K562 (cell line): ENCODE measurements at places on chromosomes 11 and 22.

GRCh38 chr11:111414267-111414931 lies 35.3 kb upstream of the POU2AF1 start:
- no peak overlapping the region for H3K27ac ChIP-seq
- no peaks in the 10 kb centered on the region for H3K36me3 ChIP-seq
- no peak for DNase-seq
- H3K4me1 ChIP-seq = no peaks in the 10 kb centered on the region
- no peak overlapping the region for H3K4me3 ChIP-seq
- H3K27me3 ChIP-seq = no peaks in the 10 kb centered on the region; the same call in 2 of the 3 replicates

DNA sequence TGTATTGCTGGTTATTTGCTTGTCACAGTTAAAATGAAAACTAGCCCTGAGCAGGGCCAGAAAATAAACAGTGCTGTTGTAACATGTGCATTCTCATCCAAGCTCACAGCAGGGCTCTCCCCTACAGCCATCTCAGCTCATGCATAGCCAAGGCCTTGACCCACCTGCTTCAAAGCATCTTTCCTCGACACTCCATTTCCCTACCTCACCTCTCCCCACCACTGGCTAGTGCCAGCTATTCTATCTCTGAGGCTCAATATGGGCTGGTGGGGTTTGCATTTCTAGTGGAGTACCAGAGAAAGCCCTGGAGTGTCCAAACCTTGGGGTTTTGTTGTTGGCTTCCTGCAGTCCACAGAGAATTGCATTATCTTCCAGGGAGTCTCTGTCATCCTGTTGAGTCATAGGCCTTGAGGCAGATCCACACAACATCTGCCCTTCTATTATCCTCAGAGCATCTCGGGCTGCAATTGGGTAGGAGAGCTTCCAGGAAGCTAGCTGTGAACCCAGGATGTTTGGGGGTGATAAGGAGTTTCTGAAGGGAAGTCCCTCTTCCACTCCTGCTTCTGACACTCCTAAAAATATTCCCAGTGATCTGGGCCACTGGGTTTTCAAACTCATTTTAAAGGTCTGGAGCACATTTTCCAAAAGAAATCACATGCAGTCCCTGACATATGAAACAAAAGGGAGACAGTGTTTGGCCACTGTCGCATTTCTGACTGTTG lies 36.1 kb upstream of the AMOTL1 start:
- no peak overlapping the region for H3K4me3 ChIP-seq
- DNase-seq = peak; percentile 33
- H3K27ac ChIP-seq = peak overlapping the region; percentile 36
- H3K4me1 ChIP-seq = peaks cover 46% of the 10 kb centered on the region
- H3K27me3 ChIP-seq = no peaks in the 10 kb centered on the region

- H3K27ac ChIP-seq = no peak overlapping the region
- DNase-seq = no peak
- H3K4me1 ChIP-seq = no peaks in the 10 kb centered on the region
- H3K27me3 ChIP-seq = no peaks in the 10 kb centered on the region
- H3K4me3 ChIP-seq = no peak overlapping the region
- no peaks in the 10 kb centered on the region for H3K36me3 ChIP-seq
These were observed 39.1 kb downstream of the CASP12 start for GRCh38 chr11:104858882-104859775.

GRCh38 chr22:46071451-46072109 lies 78.7 kb upstream of the PPARA start:
- no peak overlapping the region for H3K4me3 ChIP-seq
- H3K4me1 ChIP-seq = no peaks in the 10 kb centered on the region; the same call in 2 of the 3 replicates
- no peaks in the 10 kb centered on the region for H3K27me3 ChIP-seq
- H3K27ac ChIP-seq = no peak overlapping the region
- H3K36me3 ChIP-seq = no peaks in the 10 kb centered on the region
- no peak for DNase-seq

DNA sequence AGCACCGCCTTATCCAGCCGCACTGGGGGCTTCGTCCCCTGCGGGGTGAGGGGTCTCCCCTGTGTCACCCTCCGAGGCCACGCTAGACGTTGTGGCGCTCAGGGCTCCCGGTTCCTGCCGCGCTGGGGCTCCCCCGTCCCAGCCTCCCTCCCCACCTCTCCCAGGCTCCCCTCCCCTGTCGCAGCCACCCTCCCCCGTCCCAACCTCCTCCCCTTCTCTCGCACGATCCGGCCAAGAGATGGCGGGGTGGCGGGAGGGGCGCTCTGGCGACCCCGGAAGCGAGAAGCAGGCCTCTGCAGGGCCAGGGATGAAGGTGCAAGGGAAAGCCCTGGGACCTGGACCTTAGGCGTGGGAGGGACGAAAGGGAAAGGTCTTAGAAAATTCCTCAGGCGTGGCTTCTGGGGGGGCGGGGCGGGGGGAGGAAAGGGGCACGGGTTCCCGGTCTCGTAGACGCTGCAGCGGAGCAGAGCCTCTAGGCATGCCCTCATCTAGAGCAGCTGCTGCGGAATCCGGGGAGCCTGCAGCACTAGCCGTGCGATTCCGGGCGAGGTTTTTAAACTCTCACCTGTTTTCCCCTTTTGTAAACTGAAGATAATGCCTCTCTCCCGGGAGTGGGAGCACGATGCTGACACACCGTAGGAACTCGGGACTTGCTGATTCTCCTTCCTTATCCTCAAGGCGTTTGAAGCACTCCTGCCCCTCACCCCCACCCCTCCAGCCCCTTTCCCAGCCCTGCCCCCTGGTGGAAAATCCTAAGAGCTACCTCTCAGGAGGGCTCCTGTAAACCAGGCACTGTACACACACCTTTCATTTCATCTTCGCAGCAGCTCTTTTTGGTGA lies 14.4 kb downstream of the KCNJ5 start:
- DNase-seq = peak; percentile 58
- no peaks in the 10 kb centered on the region for H3K36me3 ChIP-seq
- no peak overlapping the region for H3K4me3 ChIP-seq
- H3K4me1 ChIP-seq = no peaks in the 10 kb centered on the region

DNA sequence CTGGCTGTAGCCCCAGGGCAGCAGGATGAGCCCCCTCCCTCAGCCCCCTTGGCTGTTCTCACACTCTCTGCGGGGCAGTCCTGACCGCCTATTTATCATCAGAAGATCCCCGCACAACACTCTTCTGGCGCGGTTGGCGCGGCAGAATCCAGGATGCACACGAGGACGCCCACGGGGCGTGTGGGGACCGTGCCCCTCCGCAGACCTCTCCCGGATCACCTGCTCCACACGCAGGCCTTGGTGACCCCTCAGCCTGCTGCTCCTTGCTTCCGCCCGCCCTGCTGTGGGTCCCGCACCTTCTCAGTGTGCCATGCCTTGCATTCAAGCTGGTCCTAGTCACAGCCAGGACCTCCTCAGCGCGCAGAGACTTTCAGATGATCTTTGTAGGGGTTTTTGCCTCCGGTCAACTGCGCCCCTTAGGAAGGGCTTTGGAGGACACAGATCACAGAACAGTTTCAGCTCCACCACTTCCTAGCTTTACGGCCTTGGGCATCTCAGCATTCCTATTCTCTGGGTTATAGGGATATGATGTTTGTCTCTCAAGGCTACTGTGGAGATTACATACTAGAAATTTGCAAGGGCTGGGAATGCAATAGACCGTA lies 841 bp upstream of the TUB start:
- H3K4me3 ChIP-seq = no peak overlapping the region
- H3K27ac ChIP-seq = no peak overlapping the region
- no peaks in the 10 kb centered on the region for H3K4me1 ChIP-seq
- no peak for DNase-seq

- H3K27ac ChIP-seq = no peak overlapping the region
- no peak overlapping the region for H3K4me3 ChIP-seq
- peaks cover 75% of the 10 kb centered on the region for H3K36me3 ChIP-seq
These were observed 11.8 kb downstream of the EMSY start for GRCh38 chr11:76456571-76456970.

GRCh38 chr22:20957683-20958431 lies 9.2 kb upstream of the AIFM3 start:
- DNase-seq = no peak
- no peak overlapping the region for H3K4me3 ChIP-seq
- peaks cover 16% of the 10 kb centered on the region for H3K36me3 ChIP-seq
- peaks cover 5% of the 10 kb centered on the region; the same call in 1 of the 2 replicates for H3K27me3 ChIP-seq
- peaks cover 25% of the 10 kb centered on the region for H3K4me1 ChIP-seq

DNA sequence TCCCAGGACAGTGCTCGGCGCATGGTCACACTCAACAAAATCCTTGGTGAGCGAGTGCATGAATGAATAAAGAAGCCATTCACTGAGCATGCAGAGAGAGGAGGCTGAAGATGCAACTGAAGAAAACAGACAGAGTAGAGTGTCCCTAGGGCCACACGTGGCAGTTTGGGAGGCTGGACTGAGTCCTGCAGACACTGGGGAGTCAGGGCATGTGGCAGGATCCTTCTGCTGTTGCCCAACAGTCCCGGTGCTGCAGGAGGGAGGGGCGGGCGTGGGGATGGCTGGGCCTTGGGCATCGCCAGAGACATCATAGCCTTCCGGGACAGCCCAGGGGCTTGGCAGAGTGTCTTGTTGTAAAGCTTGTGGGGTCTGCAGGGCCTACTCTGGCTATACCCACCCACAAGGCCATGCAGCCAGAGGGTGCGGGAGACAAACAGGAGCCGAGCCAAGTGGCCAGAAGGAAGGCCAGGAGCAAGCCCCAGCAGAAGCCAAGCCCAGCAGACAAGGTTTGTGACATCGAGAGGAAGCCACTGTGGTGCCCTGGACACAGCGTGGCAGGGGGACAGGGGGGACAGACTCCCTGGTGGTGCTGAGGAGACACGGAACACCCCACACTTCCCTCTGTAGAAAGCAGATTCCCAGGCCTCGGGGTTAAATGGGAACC lies 26.7 kb upstream of the FBLN1 start:
- H3K27me3 ChIP-seq = no peaks in the 10 kb centered on the region; the same call in 2 of the 3 replicates
- no peaks in the 10 kb centered on the region for H3K4me1 ChIP-seq
- no peaks in the 10 kb centered on the region for H3K36me3 ChIP-seq
- H3K27ac ChIP-seq = no peak overlapping the region
- no peak for DNase-seq

DNA sequence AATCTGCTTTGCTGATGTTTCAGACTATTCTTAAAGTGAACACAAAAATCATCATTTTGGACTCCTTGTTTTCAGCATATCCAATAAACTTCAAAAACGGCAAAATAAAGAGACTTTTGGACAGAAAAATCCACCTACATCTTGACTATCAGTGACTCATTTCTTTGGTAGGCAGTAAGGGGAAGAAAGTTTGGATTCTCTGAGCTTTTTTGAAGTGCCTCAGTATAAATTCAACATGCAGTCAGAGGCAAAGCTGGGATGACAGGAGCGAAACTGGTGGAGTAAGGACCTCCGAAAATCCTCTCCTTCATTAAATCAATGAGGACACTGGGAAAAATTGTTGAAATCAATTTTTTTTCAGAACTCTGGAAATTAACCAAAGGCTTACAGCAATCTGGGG lies 29.7 kb downstream of the EFCAB6 start:
- H3K4me3 ChIP-seq = no peak overlapping the region
- no peaks in the 10 kb centered on the region for H3K36me3 ChIP-seq
- H3K4me1 ChIP-seq = no peaks in the 10 kb centered on the region
- DNase-seq = no peak

- peaks cover 29% of the 10 kb centered on the region for H3K36me3 ChIP-seq
- no peaks in the 10 kb centered on the region for H3K27me3 ChIP-seq
- H3K27ac ChIP-seq = no peak overlapping the region
- no peak overlapping the region for H3K4me3 ChIP-seq
- no peaks in the 10 kb centered on the region for H3K4me1 ChIP-seq
- DNase-seq = no peak
These were observed 22.7 kb upstream of the RRM1 start for GRCh38 chr11:4071914-4072313.

DNA sequence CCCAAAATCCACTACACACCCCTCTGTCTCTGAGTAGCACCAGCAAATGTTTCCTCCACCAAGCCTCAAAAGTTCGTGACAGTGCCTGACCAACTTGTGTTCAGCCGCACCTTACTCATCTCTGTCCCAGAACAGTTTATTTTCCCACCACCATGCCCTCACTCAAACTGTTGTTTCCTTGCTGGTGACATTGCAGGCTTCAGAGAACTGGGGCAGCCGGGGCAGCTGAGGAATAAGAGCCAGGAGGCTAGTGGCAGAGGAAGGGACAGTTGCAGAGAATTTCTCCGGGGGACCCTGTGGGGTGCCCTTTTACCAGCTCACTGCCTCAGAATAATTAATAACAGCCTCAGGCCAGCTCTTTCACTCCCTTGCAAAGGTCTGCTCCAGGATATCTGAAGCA lies 709 bp upstream of the KCNE3 start:
- H3K27ac ChIP-seq = no peak overlapping the region
- peaks cover 28% of the 10 kb centered on the region for H3K4me1 ChIP-seq
- DNase-seq = no peak
- H3K27me3 ChIP-seq = no peaks in the 10 kb centered on the region
- H3K36me3 ChIP-seq = no peaks in the 10 kb centered on the region
- H3K4me3 ChIP-seq = no peak overlapping the region

DNA sequence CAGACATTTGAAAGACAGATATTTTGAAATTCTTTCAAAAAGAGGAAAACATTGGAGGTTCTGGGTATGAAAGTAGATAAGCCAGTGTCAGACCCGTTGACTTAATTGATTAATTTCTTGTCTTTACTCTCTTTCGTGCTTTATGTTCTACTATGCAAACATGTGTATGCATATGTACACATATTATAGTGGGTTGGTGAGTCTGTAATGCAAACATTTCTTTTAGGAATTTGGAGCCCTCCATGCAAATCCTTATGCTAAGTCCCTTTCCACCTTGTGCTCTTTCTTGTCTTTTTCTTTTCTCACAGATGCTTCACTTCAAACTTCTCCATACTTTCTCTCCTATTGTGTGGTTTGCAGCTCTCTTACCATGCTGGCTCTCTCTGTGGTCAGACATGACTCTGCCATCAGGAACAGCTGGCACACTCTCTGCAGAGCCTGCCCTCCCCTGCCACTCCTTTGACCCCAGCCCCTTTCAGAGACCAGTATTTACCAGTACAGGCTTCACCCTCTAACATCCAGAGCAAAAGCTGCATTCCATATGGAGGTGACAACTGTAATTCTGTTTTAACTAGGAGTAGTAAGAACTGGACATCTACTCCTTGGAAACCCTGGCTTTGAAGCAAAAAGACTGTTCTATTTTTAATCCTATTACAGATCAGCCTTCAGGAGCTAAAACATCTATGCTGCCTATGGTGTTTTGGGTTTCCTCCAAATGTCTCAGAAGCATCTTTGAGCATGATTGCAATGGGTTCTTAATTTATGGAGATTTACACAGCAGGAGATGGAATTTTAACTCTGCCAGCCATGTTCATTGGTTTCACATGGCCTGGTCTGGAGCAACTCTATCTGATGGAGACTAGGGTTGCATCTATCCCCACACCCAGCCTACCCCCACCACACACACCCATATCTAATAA lies 386.9 kb upstream of the FAT3 start:
- no peak overlapping the region for H3K27ac ChIP-seq
- no peaks in the 10 kb centered on the region for H3K36me3 ChIP-seq
- no peaks in the 10 kb centered on the region for H3K4me1 ChIP-seq
- no peak for DNase-seq

DNA sequence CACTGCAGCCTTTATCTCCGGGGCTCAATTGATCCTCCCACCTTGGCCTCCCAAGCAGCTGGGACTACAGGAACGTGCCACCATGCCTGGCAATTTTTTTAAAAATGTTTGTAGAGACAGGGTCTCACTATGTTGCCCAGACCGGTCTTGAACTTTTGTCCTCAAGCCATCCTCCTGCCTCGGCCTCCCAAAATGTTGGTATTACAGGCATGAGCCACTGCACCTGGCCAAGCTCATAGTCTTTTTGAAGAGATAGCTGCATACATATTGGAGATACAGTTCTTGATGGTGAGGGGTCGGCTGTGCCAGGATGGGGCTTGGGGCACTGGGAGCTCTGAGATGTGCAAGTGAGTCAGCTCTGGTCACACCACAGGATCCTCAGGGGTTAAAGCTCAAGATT lies 53.2 kb downstream of the CHRDL2 start:
- no peak for DNase-seq
- no peak overlapping the region for H3K4me3 ChIP-seq
- H3K27me3 ChIP-seq = no peaks in the 10 kb centered on the region
- H3K36me3 ChIP-seq = no peaks in the 10 kb centered on the region
